ENCODE measurements at places on chromosomes 5 and 9.
A peak's percentile ranks its signal among the peaks of the same experiment; 100 is the strongest.

GRCh38 chr9:104633976-104634520 lies 16.0 kb upstream of the OR13C9 start:
- DNase-seq = no peak

DNA sequence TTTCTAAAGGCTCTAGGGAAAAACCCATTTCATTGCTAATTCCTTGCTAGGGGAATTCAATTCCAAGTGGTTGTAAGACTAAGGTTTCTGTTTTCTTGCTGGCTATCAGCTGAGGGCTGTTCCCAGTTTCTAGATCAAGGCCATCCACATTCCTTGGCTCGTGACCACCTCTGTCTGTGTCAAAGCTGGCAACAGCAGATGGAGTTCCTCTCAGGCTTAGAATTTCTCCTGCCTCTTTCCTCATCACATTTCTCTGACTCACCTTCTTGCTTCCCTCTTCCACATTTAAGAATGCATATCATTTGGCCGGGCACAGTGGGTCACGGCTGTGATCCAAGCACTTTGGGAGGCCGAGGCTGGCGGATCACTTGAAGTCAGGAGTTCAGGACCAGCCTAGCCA lies 19.0 kb downstream of the DAB2IP start:
- DNase-seq = no peak

DNA sequence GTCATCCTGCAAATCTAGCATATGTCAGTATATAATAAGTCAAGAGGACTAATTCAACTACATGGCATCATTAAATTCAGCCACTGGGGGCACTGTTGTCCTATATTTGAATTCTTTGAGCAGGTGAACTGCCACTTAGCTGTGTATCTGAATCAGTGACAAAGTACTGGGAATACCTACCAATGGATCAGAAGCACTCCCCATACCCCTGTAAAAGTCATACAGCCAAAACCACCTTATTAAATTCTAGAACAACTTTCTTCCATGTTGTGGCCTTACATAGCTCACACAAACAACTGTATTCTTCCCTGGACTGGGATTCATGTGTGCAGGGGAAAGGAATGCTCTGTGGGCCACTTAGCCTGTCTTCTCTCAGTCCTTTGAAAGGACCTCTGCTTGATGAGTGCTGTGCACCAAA lies 57.4 kb upstream of the PLPP6 start:
- peak; percentile 84 for DNase-seq

DNA sequence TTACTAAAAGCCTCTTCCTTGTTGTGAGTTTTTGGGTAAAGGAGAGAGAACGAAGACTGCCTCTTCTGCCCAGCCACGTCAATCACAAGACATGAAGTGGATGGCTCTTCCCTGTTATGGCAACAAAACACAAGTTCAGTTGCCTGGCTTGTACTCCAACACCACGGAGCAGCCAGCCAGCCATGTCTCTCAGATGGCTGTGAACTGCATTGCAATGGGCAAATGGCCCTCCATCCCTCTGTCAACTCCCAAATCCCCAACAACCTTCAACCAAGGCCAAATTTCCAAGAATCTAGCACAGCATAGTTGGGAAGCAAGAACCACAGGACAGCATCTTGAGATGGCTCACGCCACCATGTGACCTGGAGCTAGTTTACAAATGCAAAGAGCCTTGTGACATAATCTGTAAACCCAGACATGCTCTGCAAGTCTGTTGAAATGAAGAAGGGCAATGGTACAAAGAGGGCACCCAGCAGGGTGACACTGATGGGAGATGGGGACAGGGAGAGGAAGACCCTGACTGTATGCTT lies 53.9 kb downstream of the ZNF366 start:
- no peak for DNase-seq

- no peak for DNase-seq
These were observed 27.6 kb downstream of the SLC25A51 start for GRCh38 chr9:37876376-37876775.

DNA sequence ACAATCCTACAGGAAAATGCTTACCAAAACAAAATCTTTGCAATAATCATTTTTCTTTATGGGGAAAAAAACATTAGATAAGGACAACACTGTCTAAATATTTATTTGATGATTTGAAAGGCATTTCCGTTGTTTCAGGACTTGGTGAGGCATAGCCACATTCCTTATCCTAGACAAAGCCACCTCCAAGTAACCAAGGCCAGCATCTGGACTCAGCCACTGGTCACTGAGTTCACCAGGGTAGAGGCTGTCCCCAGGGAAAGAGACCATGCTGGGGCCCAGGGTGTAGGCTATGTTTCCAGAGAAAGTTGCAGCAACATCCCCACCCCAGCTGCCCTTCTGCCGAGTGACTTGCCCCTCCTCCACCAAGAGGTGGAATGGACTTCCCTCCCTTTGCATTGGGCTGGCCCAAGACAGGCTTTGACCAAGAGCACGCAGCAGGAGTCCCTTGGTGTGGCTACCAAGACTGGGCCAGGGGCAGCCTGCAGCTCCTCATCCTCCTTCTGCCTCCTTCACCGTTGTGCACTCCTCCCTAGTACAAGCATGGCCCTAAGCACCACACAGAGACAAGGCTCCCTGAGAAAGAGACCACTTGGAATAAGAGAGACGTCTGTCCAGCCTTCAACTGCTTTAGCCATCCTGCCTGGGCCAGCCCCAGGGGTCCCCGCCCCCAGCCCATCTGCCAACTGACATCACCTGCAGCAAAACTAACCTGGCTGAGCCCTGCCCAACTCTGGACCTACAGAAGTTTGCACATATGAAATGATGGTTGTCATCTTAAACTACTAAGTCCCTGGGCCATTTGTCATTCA lies 68.1 kb upstream of the SPIN1 start:
- no peak for DNase-seq

DNA sequence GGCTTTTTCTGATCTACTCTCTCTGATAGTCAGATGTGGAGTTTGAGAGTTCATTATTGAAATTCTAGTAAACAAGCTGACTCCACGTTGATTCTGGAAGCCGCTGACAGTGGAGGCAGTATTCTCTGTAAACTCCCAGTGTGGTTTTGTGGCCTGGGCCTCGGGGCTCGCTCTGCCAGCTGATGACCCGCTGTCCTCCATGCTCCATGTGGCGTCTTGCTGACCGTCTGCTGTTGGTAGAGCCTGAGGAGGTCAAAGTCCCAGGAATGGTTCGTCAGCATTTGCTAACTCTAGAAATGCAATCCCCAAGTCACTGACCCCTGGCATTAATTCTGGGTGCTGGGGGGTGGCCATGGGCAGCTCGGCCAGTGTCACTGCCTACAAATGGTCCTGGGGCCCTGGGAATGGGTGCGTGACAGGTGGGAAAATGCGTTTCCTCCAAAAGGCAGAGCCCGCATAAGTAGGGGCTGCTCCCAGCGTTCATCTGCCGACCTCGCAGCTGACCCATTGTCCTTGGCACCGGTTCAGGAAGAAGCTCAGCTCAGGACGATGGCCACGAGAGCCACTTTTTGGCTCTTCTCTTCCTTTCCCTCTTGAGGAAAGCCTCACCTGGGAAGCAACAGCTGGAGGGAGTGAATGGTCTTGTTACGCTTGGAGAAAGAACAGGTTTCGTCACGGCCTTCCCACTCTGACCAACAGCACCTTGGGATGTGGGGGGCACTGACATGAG lies 55.1 kb downstream of the MRPL36 start:
- DNase-seq = no peak

DNA sequence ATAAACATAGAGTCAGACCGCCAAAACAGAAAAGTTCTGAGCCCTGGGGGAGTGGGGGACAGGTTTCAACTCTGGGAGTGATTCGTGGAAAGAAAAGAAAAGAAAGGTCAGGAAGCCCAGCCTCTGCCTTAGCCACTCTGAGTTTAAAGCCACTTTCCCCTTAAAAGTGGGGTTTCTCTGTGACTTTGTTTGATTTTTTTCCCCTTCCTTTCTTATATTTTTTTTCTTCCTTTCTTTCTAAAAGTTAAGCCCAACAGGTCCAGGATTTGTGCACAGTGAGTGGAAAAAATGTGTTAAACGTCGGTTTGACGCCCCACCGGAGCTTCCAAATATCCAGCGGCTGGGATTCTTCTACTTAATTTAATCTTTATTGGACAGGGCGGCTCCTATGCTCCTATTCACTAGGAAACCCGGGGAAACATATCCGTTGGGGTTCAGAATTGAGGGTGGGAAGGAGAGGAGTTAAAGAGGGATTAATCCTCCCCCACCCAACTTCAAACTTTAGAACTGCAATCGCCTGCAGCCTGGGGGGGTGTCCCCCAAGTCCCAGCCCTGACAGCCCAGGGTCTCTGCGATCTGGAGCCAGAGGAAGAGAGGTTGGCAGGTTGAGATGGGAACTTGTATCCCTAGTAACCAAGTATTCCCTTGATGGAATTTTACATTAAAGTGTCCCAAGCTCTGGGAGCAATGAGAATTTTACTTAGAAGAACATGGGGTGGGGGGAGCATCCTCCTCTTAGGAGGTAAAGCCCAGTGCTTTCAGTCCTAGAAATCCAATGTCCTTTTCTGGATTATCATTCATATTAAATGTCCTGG lies 6.3 kb downstream of the NR2F1-AS1 start:
- no peak for DNase-seq

DNA sequence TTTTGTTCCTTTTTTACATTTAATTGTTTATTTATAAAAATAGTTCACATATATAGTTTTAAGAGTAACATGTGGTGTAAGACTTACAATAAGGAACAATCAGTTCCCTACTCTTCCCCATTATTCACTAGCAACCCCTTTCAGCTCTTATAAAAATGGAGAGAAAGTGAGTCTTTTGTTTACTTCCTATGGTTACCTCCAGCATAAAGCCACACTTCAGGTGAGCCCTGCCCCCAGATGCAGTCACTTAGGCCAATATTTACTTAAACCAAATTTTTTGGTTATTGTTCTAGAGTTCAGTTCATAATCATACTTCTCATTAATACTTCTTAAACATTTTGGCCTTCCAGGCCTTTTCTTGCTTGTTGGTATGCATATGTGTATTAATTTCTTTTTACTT lies 33.7 kb downstream of the UBE2R2 start:
- DNase-seq = no peak

GRCh38 chr5:139925650-139926640 lies 117.2 kb downstream of the NRG2 start:
- peak; percentile 40 for DNase-seq

- DNase-seq = no peak
These were observed 18.3 kb downstream of the PARP8 start for GRCh38 chr5:50684721-50685120.

GRCh38 chr5:37055383-37055990 lies 178.9 kb downstream of the NIPBL start:
- DNase-seq = no peak

DNA sequence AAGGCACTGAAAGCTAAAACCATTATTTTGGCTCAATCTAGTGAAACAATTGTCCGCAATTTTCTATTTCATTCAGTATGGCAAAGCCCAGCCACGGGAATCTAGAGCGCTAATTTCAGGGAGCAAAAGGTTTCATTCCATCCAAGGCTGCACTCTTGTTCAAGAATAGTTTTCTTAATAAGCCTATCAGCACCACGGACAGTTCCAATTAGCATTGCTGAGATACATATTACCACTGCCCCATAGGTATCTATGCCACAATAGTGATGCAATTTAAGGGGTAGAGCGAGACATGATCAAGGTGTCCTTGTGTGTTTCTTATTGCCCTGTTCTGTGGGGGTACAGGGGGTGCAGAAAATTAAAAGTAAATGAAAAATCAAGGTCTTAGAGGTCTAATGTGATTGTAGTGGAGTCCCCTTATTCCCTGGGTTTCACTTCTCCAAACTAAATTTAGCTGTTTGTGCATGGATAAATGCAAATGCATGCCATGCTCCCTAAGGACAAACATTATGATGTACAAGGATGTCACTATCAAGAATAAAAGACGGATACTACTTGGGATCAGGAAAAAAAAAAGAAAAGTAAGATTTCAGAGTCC lies 45.5 kb downstream of the SPOCK1 start:
- no peak for DNase-seq

GRCh38 chr5:159826351-159827214 lies 89.7 kb upstream of the ADRA1B start:
- DNase-seq = no peak

DNA sequence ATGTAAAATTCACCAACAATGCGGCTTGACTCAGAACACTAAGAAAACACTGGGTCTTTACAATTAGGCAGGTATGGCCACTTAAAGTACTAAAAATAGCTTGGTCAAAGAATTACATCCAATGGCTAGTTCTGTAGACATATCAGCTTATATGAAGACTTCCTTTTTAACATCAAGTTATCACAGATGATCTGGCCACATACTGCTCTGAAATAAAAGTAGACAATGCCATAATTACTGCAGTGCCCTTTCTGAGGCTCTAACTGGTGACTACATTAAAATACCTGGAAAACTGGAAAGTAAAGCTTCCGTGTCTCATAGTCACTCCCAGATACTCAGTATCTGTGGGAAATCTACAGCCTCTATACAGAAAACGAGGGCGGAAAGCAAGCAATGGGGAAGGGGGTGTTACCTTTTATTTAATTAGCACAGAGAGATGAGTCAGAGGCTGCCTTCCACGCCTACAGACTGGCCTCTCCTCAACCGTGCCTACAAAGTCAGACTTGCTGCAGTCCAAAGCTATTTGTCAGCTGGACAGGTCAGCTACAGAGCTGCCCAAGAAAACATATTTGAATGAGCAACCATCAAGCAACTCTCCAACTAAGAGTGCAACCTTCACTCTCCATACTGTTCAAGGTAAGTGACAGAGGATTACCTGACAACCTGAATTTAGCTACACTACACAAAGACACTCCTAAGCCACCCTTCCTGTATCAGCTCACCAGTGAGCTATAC lies 8.7 kb downstream of the SERINC5 start:
- peak; percentile 41 for DNase-seq

GRCh38 chr5:35960328-35960727 lies 21.9 kb upstream of the CAPSL start:
- no peak for DNase-seq

DNA sequence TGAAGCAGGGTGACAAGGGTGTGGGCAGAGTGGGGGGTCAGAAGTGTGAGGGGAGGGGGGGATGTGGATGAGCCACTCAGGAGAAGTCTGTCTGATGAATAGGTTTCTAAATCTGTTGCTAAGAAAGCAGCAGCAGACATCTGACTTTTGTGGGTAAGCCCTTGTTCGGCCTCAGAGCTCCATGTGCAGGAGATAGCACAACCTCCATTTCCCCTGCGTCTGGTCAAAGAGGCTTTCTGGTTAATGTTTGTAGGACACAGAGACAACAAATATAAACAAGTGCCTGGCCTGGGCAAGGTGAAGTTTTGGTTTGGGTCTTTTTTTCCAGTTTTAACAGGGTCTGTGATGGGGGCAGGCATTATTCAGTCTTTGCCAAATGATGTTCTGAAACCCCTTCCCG lies 57.0 kb upstream of the GNE start:
- DNase-seq = no peak

DNA sequence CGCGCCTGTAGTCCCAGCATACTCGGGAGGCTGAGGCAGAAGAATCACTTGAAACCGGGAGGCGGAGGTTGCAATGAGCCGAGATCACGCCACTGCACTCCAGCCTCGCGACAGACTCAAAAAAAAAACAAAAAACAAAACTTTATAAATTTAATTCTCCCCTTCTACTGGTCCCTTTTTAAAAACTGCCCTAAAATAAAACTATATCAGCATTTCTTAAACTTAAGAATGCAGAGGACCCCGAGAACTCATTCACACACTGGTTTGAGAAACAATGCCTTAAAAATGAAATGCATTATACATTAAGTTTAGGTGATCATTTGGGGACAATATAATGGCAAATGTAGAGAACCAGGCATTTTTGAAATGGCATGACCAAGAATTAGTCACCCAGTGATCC lies 2.3 kb downstream of the C5orf15 start:
- DNase-seq = no peak

- DNase-seq = no peak
These were observed 60.6 kb upstream of the AFAP1L1 start for GRCh38 chr5:149210968-149211490.
